Activated CD4-positive, alpha-beta T cell treated with anti-CD3 and anti-CD28 coated beads for 24 hours (primary cell): ENCODE measurements at places on chromosomes 16 and 17.

- no peak for DNase-seq
These were observed 5.4 kb downstream of the TPSD1 start for GRCh38 chr16:1261131-1261892.

- DNase-seq, result no peak
These were observed 4.2 kb downstream of the RPL13 start for GRCh38 chr16:89564476-89565255.

GRCh38 chr17:62780951-62781350 is 27.2 kb downstream of the MARCHF10 start:
- DNase-seq, result no peak

GRCh38 chr16:85062323-85062722 is 34.7 kb downstream of the KIAA0513 start:
- no peak for DNase-seq

GRCh38 chr17:28711723-28712031 is at the start of gene PROCA1:
PROCA1 (minus strand) TSS chr17:28711888; CDS start chr17:28711660, 228 bp downstream.
- DNase-seq, result no peak

DNA sequence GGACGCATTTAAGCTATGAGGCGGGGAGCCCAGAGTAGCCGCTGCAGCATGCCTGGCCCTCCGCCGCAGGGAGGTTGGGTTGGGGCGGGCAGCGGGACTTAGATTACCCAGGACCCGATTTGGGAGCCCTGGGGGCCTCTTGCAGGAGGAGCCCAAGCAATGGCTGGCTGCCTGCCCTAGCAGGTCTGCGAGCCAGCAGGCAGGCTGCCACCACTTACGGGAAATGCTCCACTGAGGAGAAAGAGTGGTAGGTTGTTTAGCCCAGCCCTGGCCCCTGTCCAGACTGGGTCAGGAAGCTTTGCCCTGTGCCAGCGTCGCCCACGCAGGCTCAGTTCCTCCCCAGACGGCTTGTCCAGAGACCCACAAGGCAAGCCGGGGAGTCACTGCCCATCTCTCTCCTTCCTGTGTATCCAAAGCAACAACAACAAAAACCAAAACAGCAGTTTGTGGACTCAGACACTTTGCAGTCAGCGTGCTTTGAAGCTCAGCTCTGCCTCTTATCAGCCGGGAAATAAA is 10.3 kb upstream of the TVP23A start:
- no peak for DNase-seq

GRCh38 chr17:82343560-82343959 is 10.0 kb upstream of the SECTM1 start:
- no peak for DNase-seq

DNA sequence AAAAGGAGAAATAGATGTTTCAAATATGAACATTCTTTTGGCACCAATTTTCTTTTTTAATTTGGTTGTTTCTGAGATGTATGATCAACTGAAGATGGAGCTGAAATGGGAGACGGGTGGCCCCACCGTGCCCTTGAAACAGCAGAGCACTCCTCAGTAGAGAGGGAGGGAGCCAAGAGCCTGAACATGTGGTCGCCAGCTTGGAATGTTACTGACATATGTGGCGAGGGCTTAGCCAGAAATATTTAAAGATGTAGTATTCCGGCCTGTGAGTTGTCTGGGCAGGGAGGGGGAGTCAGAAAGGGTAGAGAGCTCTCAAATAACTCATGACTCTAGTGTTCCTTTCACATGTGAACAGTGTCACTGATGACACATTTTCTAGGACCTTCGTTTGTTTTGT is 13.3 kb upstream of the MRC2 start:
- no peak for DNase-seq

DNA sequence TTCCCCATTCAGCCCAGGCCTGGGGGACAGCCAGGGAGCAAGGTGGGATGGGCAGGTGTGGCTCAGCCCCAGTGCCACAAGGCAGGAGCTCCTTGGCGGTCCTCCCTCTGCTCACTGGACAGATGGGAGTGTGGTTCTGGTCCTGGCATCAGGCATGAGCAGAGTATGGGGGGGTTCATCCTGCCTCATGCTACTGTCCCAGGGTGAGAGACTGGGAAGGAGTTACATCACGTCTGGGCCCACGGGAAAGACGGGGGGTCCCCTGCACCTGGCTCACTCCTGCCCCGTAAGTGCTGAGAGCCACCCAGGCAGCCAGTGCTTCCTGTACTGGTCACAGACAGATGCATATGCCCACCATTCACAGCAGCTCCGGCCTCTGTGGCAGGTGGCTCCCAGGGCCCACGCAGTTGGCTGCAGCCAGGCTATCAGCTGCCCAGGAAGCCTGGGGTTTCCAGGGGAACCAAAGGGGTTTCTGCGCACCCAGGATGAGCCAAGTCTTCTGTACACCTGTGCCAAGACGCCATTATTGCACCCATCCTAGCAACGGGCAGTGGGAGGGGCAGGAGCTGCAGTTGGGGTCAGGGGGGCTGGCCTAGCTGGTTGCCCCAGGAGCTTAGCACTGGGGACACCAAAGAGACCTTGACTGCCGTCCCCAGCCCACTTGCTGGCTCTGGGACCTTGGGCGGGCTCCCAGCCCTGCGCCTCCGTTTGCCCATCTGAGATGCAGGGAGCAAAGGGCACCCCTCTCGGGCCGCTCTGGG is 1.9 kb downstream of the BAIAP3 start:
- no peak for DNase-seq

DNA sequence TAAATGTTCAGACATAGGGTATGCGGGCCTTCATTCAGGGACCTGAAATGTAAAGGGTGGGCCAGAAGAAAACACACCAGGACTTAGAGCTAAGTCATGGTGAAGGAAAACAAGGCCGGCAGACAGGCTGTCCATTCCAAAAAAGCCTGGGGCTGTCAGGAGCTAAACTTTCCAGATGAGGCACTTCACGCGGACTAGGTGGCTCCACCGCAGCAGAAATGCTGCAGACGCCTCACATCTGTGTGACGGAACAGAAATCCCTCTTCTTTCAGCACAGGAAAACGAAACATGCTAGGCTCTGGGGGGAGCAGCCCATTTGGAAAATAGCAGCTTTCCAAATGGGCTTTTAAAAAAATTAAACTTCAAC is 88.7 kb downstream of the HS3ST3A1 start:
- DNase-seq, result no peak

- DNase-seq, result no peak
These were observed 6.6 kb downstream of the POLR2C start for GRCh38 chr16:57469046-57469445.

DNA sequence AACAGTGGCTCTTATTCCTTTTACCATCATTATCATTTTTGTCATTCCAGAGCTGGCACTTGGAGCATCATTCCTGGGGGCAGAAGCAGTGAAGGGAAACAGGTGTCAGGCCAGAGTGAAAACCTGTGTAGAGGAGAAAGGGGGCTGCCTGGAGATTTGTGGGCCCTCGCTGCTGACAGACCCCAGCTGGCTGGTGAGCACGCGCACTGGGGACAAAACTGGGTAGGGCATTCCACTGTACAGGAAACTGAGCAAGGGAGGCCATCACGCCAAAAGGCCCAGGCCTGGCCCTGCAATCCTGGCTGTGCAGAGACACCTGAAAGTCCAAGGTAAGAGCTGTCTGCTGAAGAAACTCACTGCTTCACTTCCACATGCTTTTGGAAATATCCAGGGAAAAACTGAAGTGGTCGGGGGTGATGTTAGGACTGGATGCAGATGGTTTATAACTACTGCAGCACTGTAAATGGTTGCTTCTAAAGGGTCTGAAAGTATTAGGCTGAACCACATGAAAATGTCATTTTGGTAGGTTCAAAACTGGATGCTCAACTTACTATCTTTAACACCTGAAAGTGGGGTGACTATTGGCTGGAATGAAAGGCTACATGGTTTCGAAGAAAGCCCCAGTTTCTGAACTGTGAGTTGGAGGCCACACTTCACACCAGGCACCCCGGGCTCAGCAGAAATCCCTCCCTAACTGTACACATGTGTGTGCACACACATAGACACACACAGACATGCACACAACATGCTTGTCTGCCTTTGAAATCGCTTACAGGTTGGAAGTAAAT is 225.0 kb downstream of the C16orf78 start:
- no peak for DNase-seq

DNA sequence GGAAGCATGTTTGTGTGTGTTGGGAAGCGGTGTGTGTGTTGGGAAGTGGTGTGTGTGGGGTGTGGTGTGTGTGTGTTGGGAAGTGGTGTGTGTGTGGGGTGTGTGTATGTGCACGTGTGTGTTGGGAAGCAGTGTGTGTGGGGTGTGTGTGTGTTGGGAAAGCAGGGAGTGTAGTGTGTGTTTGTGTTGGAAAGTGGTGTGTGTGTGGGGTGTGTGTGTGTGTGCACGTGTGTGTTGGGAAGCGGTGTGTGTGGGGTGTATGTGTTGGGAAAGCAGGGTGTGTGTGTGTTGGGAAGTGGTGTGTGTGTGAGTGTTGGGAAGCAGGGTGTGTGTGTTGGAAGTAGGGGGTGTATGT is 785 bp upstream of the NOD2 start:
- DNase-seq, result no peak

DNA sequence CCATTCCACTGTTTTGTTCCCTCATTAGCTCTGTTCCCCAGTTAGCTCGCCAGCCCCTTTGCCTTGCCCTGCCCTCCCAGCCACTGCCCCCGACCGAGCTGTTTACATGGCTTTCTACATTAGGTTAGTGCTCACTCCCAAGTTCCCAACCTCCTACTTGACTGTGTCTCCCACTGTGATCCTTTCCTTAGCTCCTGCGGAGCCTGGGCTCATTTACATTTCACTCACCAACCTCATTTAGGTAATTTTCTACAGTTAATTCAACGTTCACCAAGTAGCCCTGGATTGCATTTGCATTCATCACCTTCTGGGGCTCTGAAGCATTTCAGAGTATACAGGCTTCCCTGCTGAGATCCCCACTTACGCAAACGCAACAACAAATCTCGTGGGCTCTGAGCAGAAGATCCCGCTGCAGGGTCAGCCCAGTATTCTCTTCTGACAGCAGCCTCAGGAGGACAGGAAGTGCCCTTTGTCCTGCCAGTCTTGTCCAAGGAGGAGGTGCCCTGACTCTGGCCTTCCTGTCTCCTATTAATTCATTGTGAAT is 325.8 kb upstream of the CCL2 start:
- no peak for DNase-seq

DNA sequence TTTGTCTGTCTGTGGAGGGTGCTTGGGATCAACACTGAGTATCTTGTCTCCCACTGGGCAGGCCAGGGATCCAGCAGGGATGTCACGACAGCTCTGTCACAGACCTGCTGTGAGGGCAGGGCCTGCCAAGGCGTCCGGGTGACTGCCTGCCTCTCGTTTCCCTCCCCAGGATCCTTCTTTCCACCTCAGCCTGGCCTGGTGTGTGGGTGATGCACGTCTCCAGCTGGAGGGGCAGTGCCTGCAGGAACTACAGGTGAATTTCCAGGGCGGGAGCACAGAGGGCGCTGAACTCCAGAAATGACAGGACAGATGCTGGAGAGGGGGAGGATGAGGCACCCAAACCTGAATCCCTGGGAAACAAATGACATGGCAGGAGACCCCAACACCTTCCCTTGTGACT is 6.8 kb upstream of the MMP15 start:
- DNase-seq, result no peak

- no peak for DNase-seq
These were observed 15.0 kb upstream of the NAGLU start for GRCh38 chr17:42521036-42521435.

GRCh38 chr16:5069854-5070253 is 1.8 kb upstream of the ALG1 start:
- DNase-seq, result no peak

DNA sequence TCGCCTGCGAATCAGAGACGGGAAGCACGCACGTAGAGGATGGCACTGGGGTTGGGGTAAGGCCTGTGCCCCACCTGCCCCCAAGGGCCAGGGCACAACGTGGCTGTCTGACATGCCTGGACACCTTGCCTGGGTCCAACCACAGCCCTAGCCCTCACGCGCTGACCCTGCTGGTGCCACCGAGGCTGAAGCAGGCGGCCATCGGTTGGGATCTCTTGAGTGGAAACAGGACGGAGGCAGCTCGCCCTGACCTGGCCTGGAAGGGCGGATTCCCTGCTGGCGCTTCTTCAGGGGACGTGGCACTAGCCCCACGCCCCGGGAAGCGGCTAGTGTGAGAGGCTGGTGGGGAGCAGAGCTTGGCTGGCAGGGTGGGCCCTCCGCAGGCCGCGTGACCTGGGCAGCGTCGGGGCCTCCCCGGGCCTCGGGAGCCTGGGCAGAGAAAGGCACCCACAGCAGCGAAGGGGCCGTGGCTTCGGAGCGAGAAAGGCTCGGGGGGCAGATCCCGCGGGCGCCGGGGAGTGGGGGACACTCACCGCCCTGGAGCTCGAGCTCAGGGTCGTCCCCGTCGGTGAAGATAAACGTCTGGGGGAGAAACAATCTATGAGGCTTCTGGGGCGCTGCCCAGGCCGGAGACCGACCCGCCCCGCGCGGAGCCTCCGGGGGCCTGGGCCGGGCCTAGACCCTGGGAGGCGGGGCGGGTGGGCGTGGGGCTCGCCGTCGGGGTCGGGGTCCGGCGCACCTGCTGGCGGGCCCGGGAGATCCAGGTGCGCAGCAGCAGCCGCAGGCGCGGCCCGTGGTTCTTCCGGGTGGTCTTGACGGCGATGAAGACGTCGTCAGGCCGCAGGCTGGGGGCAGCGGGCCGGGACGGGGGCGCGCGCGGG is 610 bp downstream of the RFNG start:
- DNase-seq, result no peak

- no peak for DNase-seq
These were observed 81.2 kb downstream of the TOX3 start for GRCh38 chr16:52465711-52466267.

- no peak for DNase-seq
These were observed 197.7 kb upstream of the RPL38 start for GRCh38 chr17:74005790-74006189.

GRCh38 chr16:89042711-89043551 is 50.7 kb upstream of the ACSF3 start:
- DNase-seq, result no peak

GRCh38 chr17:19249681-19250080 is 12.5 kb downstream of the EPN2 start:
- DNase-seq, result no peak

DNA sequence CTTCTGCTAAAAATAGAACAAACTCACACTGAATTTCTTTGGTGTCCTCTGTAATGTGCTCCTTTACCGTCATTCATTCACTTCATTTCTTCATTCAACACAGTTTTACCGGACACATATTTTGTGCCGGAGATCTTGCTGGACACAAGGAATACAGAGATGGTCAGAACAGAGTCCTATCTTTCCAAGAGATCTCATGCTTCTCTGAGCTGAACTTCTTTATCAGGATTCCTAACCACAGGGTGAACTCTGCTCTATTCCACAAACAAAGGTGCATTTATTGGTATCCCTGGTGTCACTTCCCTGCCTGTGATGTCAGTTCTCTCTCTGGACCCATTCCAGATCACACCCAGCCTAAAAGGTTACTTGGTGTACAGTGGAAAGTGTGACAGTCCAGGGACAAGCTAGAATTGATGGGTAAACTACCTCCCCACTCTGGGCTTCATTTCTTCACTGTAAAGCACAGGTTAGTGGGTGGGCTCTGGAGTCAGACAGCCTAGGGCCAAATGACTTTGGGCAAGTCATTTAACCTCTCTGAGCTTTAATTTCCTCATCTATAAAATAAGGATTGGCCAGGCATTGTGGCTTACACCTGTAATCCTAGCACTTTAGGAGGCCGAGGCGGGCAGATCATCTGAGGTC is 4.2 kb downstream of the IFI35 start:
- DNase-seq, result no peak

DNA sequence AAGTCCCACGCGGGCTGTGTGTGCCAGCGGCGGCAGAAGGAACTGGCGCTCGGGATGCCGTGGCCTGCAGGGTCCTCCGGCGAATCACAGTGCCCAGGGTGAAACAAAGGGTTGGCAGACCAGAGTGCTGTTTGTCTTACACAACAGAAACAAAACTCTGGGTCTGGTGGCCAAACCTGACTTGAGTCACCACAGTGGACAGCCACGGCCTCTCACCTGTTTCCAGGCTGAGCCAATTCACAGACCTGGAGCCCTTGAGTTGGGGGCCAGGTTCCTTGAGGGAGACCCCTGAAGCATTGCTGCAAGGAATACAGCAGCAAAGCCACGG is 2.1 kb upstream of the CHMP6 start:
- DNase-seq, result no peak
